ENCODE measurements at places on chromosomes 7 and 10. TPM values are rescaled to one million over a fixed set of nuclear protein-coding genes. Genes with fewer than 3 reads are reported as not detected.
A peak's percentile ranks its signal among the peaks of the same experiment; 100 is the strongest.

DNA sequence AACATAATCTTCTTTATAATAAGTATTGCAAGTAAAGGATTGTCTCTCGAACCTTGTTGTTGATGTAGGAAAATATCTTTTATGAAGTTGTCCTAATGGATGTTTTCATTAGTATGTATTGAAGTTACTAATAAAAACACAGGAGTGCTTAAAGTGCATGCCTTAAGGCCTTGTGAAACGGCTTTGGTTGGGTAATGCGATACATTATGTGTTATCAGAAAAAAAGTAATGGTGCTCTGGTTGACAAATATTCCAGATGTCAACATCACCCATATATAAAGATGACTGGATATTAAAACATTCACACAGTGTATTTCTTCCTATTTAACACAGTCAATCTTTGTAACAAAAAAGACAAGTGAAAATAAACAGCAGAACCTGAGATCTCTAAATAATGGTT lies 310.7 kb downstream of the PRKG1 start:
- no peak for DNase-seq

GRCh38 chr10:111347386-111348013 lies 270.7 kb downstream of the ADRA2A start:
- no peak for DNase-seq

GRCh38 chr10:106952033-106952432 lies 212.5 kb downstream of the SORCS1 start:
- no peak for DNase-seq

The PRSS1 gene
- not detected for total RNA-seq

DNA sequence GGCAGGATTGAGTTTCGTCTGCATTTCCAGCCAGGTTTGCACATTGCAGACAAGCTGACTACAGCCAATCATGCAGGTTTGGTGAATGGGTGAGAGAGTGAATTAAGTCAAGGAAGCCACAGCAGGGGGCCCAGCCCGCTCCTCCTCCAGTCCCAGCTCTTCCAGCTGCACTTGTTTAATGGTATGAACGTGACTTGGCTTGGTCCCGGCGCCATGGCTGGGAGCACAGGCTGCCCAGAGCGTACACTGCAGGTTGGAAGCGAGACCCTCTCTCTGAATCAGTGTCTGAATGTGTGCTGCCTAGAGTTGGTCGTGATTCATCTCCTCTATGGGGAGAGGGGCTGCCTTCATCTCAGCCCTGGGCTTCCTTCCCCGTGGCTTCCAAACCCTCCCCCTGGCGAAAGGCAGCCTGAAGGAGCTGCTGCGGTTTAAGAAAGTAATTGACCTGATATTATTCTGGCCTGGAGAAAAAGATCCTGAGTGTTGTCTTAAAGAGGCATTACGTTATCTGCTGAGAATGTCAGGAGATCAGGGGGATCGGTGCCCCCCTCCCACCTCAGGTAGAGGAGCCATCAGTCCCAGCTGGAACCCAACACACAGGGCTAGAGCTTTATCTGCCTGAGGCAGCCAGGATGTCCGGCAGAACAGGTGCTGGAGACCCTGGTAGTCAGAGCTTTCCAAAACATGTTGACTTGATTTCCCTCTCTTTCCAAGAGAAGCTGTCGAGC lies 132.1 kb downstream of the COL26A1 start:
- no peak for DNase-seq

- DNase-seq: no peak
Measured at GRCh38 chr7:2450198-2451107, 25.7 kb downstream of the GRIFIN start.

The CYP3A5 gene
- 1.1 TPM for total RNA-seq

The CNNM1 gene
- 0.09 TPM for total RNA-seq

The RSPH10B2 gene
- not detected for total RNA-seq

DNA sequence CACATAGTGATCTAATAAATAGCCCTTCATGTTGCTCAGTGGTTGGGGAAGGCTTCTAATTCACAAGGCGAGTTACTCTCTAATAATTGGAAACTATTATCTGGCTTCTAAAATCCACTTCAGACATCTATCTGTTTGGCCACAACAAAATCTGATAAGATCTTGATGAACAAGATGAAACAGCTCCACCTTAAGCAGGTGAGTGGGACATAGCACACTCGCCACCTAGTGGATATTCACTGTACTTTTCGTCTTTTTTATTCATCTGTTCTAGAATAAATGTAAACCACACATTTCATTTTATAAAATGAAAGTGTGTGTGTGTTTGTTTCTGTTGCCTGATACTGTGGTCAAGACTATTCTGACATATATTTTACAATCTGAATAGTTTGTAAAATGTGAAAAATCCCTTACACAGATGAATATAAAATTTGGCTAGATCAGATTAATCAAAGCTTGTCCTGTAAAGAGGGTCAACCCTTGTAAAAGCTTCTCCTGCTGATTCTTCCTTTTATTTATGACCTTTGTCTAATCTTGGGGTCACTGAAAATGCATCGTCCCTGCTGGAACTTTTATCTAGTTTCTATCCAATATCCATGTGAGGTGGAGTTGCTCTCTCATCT lies 26.5 kb upstream of the CNTNAP2 start:
- DNase-seq: peak; percentile 2

- DNase-seq: no peak
Measured at GRCh38 chr10:93208717-93209464, 135.2 kb downstream of the CYP26A1 start.

The IRF5 gene
- not detected for total RNA-seq

- DNase-seq: no peak
Measured at GRCh38 chr10:131435760-131436457, 124.4 kb upstream of the TCERG1L start.

DNA sequence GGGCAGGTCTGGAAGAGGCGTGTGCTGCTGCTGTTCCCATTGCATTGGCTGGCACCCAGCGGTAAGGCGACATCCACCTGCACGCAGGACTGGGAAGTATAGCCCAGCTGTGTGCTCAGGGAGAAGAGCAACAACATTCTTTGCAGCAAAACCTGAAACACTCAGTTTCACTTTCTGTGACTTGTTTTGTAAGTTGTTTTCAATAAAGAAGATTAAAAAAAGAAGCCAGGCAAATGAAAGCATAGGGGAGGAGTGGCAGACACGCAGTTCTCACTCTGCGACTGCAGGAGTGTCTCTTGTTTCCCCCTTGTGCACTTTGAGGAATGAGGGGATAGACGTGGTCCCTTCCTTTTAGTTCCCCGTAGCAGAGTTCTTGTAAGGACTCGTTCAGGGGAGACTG lies 5.8 kb downstream of the FBH1 start:
- no peak for DNase-seq

The NAT16 gene
- total RNA-seq: not detected

DNA sequence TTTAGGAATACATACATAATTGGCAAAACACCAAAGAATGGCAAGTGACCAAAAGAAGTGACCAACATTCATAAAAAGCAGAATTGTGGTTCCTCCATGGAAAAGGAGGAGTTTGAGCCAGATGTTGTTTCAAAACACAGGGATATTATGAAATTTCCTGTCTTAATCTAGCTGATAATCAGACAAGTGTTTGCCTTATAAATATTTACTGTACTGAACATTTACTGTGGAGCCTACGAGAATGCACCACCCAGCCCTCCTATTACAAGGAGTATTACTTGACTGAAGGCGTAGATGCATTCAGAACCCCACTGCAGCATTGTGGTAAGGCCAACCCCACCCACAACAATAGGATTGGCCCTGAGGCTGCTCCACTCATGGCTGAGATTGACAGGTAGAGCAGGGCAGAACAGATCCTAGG lies 118.9 kb downstream of the AKR1D1 start:
- no peak for DNase-seq

The PLXDC2 gene
- total RNA-seq: 11.2 TPM

GRCh38 chr10:128000471-128001362 lies 93.8 kb downstream of the PTPRE start:
- DNase-seq: no peak

- peak; percentile 86 for DNase-seq
Measured at GRCh38 chr7:28389504-28390395, 22.6 kb upstream of the CREB5 start.

The NPC1L1 gene
- total RNA-seq: not detected

DNA sequence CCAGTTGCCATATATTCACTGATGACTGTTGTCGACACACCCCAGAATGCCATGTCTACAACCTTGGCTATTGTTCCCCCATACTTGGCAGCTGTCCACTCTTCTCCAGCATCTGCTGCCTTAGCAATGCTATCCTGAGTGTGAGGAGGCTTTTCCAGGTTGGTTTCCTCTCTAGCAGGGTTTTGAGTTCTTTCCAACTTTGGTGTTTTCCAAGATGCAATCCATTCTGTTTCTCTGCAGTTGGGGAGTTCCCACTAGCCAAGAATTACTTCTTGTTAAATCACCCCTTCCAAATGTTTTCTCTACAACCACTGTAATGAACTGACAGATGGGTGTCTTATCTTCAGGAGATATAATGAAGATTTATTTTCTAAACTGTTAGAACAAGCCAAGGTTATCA lies 617.4 kb downstream of the CCSER2 start:
- no peak for DNase-seq

The AKR1D1 gene
- not detected for total RNA-seq

The MLXIPL gene
- 2.0 TPM for total RNA-seq

GRCh38 chr10:131177431-131178327 lies 133.8 kb downstream of the TCERG1L start:
- DNase-seq: no peak

The SP8 gene
- total RNA-seq: not detected

- peak; percentile 99 for DNase-seq
Measured at GRCh38 chr10:133258818-133259601, 17.7 kb downstream of the ADAM8 start.

The KNDC1 gene
- total RNA-seq: 0.41 TPM

GRCh38 chr7:113622796-113623195 lies 296.0 kb downstream of the PPP1R3A start:
- DNase-seq: no peak

The MRC1 gene
- total RNA-seq: 0.08 TPM

The SDK1 gene
- total RNA-seq: not detected

DNA sequence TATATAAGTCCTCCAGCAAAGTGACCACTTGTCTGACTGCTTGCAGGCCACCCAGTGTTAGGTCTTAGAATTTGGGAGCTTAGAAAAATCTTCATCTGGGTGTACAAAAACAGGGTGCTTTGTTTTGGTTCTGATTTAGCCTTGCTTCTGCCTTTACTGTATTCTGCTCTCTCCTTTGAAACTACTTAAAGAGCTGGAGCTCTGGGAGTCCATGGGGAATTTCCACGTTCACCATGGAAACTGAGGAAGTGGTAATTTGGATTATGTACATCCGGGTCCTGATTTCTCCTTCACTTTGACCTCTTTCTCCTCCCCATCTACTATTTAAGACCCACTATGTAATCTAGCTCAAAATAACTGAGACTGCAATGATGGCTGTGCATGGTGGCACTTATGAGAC lies 103.0 kb downstream of the JAZF1 start:
- DNase-seq: no peak

DNA sequence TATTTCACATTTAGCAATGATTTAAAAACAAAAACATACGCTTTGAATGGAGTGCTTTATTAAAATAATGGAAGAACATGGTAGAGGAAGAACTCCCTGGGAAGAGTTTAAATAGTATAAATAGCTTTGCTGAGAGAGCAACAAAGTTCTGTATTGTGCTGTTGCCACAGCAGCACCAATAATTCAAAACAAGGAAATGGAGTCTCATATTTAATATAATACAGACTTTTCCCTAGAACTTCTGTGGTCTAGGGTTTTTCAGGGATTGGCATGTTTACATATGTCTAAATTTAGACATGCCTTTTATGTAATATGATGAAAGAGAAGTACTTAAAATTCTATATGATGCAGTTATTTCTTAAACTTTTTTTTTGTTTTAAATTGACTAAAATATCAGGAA lies 217.2 kb upstream of the HDAC9 start:
- no peak for DNase-seq

DNA sequence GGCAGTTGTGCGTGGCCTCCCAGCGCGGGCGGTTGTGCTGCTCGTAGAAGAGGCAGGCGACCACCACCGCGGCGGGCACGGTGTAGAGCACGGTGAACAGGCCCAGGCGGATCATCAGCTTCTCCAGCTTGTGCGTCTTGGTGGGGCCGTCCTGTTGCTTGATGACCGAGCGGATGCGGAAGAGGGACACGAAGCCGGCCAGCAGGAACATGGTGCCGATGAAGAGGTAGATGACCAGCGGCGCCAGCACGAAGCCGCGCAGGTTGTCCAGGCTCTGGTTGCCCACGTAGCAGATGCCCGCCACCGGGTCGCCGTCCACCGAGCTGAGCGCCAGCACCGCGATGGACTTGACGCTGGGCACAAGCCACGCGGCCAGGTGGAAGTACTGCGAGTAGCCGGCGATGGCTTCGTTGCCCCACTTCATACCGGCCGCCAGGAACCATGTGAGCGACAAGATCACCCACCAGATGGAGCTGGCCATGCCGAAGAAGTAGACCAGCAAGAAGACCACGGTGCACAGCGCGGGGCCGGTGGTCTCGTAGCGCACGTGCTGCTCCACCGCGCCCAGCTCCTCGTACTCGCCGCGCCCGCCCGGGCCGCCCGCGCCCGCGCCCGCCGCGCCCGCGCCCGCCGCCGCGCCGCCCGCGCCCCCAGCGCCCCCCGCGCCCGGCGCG lies 2.2 kb downstream of the FZD8 start:
- peak; percentile 55 for DNase-seq

- DNase-seq: no peak
Measured at GRCh38 chr10:712089-712488, 22.6 kb upstream of the DIP2C start.

- no peak for DNase-seq
Measured at GRCh38 chr7:116502201-116503096, 2.9 kb downstream of the CAV2 start.

GRCh38 chr7:78953726-78954363 lies 499.6 kb downstream of the MAGI2 start:
- peak; percentile 27 for DNase-seq

DNA sequence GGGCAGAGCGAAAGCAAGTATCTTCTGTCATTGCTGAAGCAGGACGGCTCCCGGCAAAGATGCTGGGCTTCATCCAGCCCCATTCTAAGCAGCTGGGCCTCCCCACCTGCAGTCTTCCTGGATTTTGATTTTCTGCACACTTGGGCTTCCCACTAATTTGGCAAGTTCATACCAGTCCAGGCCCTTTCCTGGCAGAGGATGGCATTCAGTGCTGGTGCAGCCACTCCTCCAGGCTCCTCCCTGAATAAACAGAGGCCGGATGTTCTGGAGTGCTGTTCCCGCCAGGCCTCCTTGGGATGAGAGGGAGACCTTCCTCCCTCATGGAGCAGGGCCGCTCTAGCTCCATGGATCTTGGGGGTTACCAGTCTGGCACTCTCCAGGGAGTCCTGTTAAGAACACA lies 3.4 kb downstream of the BAG3 start:
- DNase-seq: peak; percentile 35

DNA sequence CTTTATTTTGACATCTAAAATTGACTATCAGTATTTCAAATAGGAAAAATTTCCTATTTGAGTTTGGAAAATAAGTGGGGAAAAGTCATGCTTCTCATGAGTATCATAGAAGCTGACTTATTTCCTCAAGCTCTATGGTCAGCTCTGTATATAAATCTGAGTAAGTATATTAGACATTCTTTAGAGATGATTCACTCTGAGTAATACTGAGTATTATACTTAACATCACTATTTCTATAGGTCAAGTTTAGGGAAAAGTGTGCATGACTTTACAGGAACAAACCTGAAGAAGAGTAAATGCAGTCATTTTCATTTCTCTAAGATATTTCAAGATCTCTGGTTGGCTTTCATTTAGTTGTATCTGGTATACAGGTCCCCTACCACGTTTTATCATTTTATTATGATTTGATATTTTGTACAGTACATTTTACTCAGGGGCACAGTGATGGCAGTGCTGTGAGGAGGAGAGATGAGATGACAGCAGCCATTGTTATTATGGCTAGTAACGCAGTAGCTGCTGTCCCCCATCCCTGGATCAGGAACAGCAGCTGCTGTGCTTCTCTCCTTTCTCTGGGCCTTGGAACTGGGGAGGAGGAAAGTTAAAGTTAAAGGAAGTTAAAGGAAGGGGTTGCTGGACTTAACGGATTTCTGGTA lies 15.2 kb downstream of the SND1 start:
- DNase-seq: peak; percentile 49

The CSGALNACT2 gene
- total RNA-seq: 35.7 TPM
